ENCODE measurements at places on chromosomes 11 and 22. TPM values are rescaled to one million over a fixed set of nuclear protein-coding genes. Genes with fewer than 3 reads are reported as not detected.

The FAM180B gene
- total RNA-seq = not detected

The TPBGL gene
- total RNA-seq = 0.33 TPM

The FOXRED1 gene
- 43.1 TPM for total RNA-seq

The OR52H1 gene
- not detected for total RNA-seq

The KRTAP5-2 gene
- not detected for total RNA-seq

All from HT1080 (cell line).